ENCODE measurements at places on chromosomes 5 and 9. TPM values are rescaled to one million over a fixed set of nuclear protein-coding genes. Genes with fewer than 3 reads are reported as not detected.

- H3K27ac ChIP-seq = no peak overlapping the region
- no peaks in the 10 kb centered on the region for H3K36me3 ChIP-seq
- H3K4me1 ChIP-seq = no peaks in the 10 kb centered on the region
- peak; percentile 33 for DNase-seq
- no peak overlapping the region for H3K4me3 ChIP-seq
Observed at GRCh38 chr9:113872485-113873143, 3.5 kb upstream of the ZNF618 start.

- DNase-seq = no peak
- H3K4me3 ChIP-seq = peak overlapping the region; percentile 30
- H3K4me1 ChIP-seq = no peaks in the 10 kb centered on the region
- no peaks in the 10 kb centered on the region for H3K27me3 ChIP-seq
- H3K36me3 ChIP-seq = no peaks in the 10 kb centered on the region
- H3K27ac ChIP-seq = no peak overlapping the region
Observed at GRCh38 chr5:2754581-2755075, 3.2 kb upstream of the IRX2 start.

Gene CTSV
- under 0.01 TPM for total RNA-seq

Gene ROPN1L
- 0.17 TPM for total RNA-seq

Gene OR1K1
- not detected for total RNA-seq

Data from fibroblast of lung (primary cell).